ENCODE measurements at places on chromosomes 6 and 20.
A peak's percentile ranks its signal among the peaks of the same experiment; 100 is the strongest.

DNA sequence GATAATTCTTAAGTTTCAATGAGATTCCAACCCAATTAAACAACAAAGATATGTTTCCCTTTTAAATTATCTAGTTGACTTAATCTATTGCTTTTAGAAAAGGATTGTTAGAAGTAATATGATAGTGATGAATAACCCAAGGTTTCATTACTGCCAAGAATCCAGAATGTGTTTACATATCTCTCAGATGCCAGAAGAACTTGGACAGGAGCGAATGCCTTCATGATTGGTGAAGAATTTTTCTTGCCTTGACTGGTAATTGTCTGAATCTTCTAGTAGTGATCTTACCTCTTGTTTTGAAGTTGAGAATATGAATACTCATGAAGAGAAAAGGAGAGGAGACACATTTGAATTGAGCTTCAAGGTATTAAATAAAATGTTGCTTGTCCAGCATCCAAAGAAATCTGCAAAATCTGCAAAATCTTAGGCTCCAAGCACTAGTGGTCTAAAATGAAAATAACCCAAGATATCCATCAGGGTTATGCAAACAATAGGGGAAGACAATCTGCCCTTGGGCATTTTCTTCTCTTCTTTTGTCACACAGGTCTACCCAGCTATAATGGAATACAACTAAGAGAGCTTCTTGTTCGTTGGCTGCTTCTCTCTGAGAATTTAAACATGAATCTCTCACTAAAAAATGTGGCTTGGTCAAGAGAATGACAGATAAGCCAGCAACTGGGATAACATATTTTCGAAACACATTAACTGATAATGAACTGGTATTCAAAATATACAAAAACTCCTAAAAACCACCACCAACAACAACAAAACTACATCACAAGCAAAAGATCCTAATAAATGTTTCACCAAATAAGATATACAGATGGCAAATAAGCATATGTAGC, 928.9 kb downstream of the EYS start:
- no peak for DNase-seq

DNA sequence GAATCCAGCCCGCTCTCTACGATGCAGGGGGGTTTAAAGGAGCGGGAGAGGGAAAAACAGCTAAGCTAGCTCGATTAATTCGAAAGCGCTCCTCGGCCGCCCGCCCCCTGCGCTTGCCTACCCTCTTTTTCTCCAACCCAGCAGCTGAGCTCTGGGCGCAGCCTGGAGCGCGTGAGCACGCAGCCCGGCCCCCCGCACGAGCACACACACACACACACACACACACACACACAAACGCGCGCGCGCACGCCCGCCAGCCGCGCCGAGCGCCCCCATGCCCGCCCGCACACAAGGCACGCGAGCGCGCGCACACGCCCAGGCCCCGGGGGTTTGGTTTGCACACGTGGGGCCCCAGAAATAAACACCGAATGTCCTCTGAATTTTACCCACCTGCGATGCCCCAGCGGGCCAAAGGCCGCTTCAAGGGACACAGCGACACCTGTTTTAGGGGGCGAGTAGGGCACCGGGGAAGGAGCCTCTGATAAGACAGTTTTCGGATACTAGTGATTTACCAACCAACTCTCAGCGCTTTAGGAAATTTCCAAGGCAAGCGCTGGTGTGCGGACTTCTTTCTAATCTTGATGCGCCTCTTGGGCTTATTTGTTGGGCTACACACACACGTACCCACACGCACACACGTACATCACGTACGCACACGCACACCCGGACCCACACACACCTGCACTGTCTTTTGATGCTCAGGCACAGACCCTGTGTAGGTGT, 802 bp upstream of the NRN1 start:
- peak; percentile 72 for DNase-seq

DNA sequence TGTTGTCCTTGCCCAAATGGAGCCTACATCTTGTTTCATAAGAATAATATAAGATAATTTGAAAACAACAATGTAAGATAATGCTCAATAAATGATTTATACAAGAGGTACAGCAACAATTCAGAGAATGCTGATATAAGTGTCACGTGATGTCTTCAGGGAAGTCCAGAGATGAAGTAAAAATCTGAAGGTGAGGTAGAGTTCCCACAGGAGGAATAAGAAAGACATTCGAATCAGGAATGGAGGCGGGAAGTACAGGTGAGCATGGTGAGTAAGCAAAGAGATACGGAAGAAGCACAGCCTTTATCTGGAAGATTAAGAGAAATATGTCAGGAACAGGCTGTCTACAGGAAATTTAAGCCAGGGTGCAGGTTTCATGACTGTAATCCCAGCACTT, 165.9 kb upstream of the MARCKS start:
- DNase-seq: no peak

DNA sequence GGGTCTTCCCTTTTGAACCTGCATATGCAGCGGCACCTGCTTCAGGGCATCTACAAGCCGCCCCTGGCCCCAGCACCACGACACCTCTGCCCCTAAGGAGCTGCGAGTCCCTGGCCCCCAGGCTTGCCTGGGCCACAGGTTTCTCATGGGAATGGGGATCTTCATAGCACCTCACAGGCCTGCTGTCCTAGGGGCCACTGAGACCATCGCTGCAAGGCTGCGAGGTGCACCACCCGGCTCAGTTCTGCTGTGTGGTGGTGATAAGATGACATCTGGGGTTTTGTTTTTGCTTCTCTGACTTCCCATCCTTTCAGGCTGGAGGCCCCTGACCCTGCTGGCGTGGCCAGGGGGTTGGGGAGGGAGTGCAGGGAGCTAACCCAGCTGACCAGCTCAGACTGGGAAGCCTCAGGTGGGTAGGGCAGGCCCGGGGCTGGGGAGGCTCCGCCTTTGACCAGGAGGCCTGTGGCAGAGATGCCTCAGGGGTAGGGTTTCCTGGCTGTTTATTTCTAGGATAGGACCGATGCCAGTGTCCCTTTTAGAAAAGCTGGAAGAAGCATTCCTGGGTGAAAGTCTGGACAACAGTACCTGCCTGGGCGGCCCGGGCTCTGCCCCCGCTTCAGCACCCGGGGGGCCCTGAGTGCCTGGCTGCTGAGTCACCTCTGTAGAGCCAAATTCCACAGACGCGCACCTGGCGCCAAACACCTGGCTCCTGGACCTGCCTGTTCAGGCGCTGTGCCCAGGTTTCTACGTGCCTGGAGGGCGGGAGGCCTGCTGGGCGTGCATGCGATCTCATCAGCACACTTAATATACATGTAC, 264.7 kb downstream of the DLL1 start:
- peak; percentile 30 for DNase-seq

GRCh38 chr6:159282421-159282820, 113.2 kb downstream of the FNDC1 start:
- DNase-seq: no peak

DNA sequence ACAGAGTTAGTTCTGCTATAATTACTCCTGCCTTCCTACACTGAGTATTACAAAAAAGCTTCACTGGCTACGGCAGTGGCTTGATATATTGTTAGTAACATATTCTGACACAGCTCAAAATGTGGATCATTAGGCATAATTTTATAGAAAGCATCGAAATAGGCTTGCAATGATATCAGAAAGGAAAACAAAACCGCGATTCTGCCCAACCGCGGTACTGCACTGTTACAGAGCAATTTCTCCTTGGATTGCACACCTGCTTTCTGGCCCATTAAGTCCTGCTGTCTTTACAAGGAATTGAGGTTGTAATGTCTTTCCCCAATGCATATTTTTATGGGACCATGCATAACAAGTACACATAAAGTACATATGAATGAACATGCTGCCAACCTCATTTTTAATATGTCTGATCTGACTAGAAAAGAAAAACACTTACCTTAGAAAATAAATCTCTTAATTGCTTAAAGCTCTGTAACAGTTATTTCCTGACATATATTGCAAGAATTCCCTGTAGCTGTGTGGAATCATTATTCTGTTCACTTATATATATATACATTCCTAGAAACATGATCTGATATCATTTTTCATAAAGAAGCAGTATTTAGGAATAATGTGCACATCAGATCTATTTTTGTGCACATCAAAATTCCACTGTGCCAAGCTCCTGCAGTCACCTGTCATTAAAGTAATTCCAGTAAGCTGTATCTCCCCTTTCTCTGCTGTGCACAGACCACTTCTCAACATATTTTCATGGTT, 763.9 kb downstream of the HACE1 start:
- DNase-seq: no peak

DNA sequence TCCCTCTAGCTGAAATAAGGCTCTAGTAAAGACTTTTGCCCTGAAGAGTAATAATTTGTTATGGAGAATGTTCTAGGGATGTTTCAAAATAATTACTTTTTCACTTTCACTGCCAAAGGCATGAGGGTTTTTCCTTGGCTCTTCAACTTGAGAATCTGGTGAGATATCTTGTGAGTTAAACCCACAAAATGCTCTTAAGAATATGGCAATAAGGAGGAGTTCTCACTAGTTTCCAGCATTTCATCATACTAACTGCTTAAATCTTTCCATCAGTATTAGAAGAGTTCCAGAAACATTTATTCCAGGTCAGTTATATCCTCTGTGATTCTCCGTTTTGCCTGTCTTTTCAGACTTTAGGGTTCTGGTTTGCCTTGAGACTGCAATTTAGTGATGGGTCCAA, 785.6 kb upstream of the GJE1 start:
- DNase-seq: no peak

DNA sequence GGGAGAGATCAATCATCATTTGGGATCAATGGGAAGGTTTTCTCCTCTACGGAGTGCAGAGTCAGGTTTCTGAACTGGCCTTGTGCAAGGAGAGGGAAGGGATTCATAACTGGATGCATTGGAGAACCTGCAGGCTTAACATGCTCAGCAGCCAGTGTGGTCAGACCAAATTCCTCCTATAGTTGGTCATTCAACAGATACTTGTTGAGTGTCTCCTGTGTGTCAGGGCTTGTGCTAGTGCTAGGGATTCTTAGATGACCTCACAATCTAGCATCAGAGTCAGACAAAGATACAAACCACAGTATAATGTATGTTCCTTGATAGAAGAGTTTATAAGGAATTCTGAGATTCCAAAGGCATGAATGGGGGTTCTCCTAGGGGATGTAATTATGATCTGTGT, 23.9 kb downstream of the RALY start:
- no peak for DNase-seq

DNA sequence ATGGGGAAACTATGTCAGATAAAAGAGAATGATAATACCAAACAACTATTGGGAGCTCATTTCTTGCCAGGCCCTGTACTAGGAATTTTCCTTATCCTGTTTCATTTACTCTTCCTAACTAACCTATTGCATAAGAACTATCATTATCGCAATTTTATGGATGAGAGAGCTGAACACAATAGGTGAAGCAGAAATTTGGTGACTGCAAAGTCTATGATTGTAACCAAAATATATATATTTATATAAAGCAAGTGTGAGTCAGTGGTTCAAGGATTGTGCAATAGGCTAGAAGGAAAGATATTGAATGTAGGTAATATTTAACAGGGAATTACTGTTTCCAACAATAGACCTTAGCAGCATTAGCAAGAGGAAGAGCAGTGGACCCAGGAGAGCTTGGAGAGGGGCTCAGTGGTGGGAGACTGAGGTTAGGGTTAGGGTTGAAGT, 181.1 kb upstream of the TENT5A start:
- DNase-seq: no peak

DNA sequence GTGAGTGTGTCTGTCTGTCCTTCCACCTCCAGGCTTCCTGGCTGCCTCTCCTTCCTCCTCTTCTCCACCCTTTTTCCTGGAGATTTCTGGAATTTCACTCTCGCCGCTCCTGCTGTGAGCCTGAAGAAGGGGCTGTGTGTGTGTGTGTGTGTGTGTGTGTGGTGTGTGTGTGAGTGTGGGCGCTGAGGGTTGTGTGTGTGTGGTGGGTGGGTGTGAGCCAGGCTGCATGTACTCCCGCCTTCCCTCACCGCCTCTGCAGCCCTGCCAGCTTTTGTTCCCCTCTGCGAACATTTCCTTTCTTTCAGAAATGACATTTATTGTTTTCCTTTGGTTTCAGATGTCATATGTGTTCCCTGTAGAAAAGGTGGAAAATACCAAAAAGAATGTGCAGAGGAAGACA, 76.0 kb downstream of the SRC start:
- DNase-seq: peak; percentile 72

DNA sequence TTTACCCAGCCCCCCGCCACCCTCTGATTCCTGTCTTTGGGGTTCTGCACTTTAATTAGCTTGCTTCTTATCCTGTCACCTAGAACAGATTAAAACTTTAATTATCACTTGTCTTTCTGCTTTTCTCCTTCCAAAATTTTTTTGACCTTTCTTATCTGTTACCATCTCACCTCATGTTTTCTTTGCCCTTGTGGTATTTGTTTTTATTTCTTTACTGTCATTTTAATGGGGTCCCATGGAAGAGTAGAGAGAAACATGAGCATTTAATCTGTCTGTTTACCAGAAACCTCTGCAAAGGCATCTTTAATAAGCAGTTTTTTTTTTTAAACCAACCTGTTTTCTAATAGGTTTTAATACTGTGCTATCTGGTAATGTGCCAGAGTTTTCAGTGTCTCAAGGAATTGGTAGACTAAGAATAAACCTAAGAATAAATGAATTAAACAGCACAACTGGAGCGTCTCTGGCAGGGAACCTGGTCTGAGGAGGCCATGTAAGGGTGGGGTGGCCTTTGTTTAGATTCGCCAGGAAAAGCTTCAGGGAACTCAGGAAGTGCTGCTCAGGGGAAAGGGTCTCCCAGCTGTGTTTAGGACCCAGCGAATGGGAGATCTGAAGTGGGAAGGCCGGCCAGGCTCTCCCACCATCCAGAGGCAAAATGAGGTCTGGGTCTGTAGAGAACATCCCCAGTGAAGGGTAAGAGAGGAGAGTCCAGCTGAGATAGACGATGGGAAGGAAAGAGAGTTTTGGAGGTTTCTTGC, 69.8 kb downstream of the ARID1B start:
- no peak for DNase-seq

DNA sequence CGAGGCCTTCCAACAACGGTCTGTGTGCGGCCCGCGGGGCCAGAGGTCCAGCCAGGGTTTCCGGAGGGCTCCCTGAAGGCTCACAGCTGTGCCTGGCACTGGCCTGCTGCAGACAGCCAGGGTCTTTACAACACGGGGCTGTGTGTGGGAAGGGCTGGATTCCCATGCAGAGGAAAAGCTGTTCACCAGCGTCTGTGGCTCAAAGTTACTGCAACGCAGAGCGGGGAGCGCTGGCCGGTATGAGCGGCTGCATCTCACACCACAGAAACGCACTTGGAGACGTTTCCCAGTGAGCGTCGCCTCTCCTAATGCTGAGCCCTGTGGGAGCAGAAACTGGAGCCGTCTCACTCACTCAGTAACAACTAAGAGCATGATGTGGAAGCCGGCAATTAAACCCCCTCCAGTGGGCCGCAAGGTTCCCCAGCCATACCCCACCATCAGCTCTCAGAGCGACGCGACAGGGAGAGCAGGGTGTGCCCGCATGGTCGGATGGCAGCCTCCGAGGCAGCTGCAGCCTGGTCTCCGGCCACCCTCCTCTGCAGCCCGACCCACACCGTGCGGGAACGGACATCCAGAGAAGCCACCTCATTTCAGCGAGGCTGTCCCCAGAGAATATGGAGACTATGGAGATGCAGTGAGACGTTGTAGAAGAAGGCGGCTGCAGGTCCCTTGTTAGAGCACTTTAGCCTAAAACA, 42.6 kb downstream of the DLL1 start:
- no peak for DNase-seq

- DNase-seq: no peak
Observed at GRCh38 chr6:71245265-71246049, 43.2 kb upstream of the OGFRL1 start.

- DNase-seq: no peak
Observed at GRCh38 chr6:113149511-113149910, 707.6 kb upstream of the MARCKS start.

GRCh38 chr6:6869094-6869493, 238.7 kb upstream of the RREB1 start:
- no peak for DNase-seq

GRCh38 chr6:158835616-158836221, 16.6 kb upstream of the EZR start:
- DNase-seq: no peak

- DNase-seq: no peak
Observed at GRCh38 chr20:60407011-60407771, 449.0 kb downstream of the CDH26 start.
